AG08396 (cell line): ENCODE measurements at places on chromosomes 6 and 20.

DNA sequence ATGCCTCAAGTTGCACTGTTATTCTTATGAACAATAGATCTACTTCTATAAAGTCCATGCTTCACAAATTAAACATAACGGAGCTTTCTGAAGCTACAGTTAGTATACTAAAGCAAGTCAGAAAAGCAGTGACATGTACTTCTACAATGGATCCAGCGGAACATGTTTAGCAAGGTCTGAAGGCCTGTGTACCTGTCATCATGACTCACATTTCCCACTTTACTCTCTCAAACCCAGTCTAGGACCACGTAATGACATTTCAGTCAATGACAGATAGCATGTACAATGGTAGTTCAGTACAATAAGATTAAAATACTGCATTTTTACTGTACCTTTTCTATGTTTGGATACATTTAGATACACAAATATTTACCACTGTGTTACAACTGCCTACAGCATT lies 132.1 kb downstream of the MMS22L start:
- no peak for DNase-seq

DNA sequence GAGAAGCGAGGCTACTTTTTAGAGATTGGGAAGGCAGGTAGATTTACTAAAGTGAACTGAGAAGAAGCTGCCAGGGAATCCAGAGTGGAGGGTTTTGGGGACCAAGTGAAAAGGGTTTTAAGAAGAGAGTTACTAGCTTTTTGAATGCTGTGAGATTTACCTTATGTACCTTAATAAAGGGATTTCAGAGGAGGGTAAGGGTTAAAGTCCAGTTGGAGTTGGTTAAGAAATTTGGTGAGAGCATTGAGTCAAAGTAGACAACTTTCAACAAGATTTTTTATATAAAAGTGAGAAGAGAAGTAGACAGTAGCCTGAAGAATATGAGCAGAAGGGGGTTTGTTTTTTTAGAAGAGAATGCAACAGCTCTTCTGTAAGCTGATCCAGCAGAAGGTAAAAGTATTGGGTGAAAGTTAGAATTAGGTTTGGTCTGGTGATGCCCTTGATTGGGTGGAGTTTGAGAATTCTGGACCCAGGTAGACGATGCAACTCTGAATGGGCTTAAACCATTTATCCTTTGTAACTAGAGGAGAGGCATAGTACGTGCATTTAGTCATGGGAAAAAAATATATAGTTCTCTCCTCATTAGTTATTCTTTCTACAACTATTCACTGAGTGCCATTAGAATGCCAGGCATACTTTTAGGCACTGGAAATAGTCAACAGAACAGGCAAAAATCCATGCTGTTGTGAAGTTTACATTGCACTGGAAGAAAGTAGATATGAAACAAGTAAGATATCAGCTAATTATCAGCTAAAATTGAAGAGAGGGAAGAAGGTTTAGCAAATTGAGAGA lies 44.8 kb downstream of the ATRN start:
- no peak for DNase-seq

GRCh38 chr6:4640139-4640538 lies 136.1 kb upstream of the CDYL start:
- peak; percentile 27 for DNase-seq

GRCh38 chr20:57930351-57930750 lies 220.5 kb upstream of the PMEPA1 start:
- DNase-seq: no peak

GRCh38 chr6:37008484-37009465 lies 3.3 kb downstream of the FGD2 start:
- DNase-seq: no peak

DNA sequence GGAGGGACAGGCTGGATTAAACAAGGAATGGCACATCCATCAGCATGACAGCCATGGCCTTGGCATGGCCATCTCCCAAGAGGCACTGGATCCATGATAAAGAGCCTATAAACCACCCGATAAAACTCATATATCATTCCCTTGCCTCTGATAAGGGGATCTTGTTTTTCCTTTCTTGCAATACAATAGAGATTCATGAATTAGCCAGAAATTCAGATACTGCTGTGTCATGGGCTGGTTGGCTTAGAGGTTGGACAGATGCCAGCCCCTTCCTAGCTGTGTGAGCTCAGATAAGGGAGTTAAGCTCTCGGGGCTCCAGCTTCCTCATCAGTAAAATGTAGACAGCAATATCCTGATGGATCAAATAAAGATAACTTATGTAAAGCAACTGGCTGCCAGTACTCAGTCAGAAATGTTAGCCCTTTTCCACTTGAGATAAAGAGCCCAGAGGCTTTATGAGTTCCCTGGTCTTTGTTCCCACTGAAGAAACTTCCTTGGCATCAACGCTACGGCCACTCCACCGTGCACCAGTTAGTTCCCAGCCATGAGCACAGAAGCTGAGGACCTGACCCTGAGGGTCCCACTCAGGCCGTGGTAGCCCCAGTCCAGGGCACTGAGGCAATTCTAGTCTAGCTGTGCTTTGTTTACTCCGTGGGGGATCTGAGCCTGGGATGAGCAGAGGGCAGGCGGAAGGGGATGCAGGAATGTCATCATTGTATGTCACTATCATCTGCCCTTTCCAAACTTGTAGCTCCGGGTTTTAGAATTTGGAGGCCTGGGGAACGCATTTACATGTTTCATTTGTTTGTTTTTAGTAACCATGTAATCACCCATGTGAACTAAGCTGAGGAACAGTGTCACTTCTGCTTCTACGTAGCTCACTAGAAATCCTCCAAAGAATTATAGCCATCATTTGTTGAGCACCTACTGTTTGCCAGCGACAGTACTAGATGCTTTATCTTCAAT lies 67.2 kb upstream of the TBC1D7 start:
- DNase-seq: peak; percentile 47

- no peak for DNase-seq
Measured at GRCh38 chr6:134201716-134202115, 116.2 kb downstream of the SGK1 start.

DNA sequence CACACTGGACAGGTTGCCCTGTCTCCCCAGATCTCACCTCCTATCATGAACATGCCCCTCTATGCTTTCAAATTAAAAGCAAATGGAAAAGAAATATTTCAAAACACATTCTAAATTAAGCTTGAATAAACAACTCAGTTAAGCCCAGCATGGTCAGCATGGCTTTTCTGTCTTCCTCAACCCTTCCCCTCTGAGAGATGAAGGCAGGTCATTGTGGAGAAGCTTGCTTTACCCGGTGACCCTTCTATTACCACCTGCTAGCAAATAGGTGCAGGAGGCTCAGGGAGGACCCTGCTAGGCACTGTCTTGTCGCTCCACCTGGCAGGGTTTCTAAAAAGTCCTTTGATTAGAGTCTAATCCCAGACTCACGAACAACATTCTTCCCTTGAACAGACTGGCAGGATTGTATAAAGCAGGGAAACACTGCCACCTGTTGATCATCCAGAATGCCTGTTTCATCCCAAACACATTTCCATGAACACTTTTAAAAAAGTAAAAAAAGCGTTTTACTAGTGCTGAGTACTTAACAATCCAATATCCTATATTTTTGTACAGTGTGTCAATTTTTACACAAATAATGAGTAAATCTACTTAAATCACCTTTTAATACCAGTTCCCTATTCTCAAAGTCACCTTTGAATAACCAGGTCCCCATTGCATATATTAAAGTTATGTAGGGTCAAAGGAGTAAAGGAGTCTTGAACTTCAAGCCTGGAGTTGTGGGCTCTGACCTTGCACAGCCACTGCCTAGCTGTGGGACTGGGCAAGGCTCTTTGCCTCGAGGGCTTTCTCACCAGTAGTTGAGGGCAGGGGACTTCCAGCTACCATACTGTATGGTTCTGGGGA lies 75.5 kb downstream of the GPR6 start:
- DNase-seq: peak; percentile 65

- DNase-seq: peak; percentile 59
Measured at GRCh38 chr20:23147964-23148730, 62.0 kb upstream of the CD93 start.

DNA sequence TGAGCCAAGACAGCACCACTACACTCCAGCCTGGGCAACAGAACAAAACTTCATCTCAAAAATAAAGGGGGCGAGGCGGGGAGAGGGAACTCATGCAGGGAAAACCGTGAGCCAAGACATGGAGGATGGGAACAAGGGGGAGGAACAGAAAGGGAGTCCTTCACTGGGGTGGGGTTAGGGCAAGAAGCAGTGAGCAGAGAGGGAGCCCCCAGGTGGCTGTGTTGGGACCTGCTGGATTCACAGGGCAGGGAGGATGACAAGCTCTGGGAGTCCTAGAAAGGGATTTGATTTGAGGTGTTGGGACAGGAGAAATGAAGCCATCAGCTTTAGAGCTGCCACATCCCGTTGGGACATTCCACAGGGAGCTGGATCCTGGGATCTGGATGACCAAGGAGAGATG lies 90.6 kb upstream of the TOP1 start:
- DNase-seq: no peak

- DNase-seq: no peak
Measured at GRCh38 chr6:17656644-17657043, 50.1 kb downstream of the NUP153 start.

- DNase-seq: no peak
Measured at GRCh38 chr6:155158030-155158843, 105.6 kb upstream of the CLDN20 start.

DNA sequence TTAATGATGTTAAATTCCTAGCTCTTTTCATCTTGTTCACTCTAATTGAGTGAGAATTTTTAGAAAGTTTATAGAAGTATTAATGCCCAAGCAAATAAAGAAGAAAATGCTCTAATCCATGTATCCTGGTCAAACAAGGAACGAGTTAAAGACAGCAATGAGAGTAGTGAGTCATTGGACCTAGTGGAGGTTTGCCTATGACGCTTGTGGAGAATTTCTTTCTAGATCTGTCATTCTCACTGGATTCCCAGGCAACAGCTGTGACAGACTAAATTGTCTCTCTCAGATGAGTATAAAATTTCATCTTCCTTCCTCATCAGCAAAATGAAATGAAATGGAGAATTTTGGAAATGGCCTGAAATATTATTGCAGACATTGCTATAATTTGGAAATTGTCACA lies 127.9 kb downstream of the COL19A1 start:
- peak; percentile 6 for DNase-seq

- no peak for DNase-seq
Measured at GRCh38 chr6:42564506-42564825, 637 bp downstream of the UBR2 start.

DNA sequence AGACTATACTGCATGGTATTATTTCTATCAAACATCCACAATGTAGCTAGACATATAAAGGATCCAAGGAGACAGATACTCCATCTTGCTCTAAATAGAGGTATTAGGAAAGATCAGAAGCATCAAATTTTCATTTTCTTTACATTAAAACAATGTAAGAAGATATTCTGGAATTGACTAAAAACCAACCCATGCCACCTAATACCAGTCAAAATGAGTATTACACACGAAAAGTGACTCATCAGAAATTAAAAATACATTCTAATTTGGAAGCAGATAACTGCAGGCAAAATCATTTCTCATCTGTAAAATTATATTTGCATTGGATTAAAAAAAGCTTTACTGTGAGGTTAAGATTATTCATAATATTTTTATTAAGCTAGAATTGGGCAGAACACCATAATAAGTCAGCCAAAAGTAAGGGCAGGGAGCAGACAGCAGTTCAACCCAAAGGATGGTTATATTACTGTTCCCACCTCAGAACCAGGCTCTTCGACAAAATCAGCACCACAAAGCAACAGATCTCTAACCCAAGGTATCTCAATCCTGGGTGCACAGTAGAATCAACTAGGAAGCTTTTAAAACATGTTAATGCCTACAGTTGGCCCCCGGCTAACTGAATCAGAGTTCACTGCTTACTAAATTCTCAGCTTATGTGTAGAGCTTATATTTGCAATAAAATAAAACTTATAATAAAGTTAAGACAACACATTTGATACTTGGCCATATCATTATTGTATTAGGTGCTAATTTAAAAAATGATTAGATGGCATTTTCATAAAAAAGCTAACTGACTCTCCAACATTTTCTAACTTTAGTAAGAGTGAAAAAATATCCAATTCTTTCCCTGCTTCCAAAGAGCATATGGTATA lies 35.2 kb downstream of the SAMD3 start:
- no peak for DNase-seq

GRCh38 chr20:61436667-61437279 lies 184.7 kb downstream of the CDH4 start:
- DNase-seq: no peak

DNA sequence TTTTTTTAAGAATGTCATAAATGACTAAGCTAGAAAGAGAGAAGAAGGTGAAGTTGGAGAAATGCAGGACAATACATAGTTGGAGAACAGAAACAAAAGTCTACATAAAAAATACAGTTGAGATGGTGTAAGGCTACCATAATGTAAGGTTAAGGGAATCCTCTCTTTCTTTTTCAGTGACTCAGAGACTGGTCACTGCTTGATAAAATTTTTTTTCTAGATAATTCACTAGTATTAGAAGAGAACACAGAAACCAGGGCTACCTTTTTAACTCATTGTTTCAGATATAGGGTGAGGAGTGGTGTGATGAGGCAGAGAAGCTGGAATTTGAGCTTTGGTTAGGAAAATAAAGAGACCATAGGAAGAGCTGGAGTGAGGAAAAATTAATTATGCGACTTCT lies 18.2 kb upstream of the EDN1 start:
- DNase-seq: no peak

- DNase-seq: no peak
Measured at GRCh38 chr20:51399006-51399890, 143.3 kb downstream of the NFATC2 start.

- no peak for DNase-seq
Measured at GRCh38 chr6:11714116-11714797, 64.3 kb downstream of the ADTRP start.

GRCh38 chr20:10051185-10051584 lies 16.4 kb downstream of the ANKEF1 start:
- DNase-seq: no peak

- no peak for DNase-seq
Measured at GRCh38 chr6:104558746-104559145, 301.0 kb downstream of the HACE1 start.

GRCh38 chr6:49384904-49385303 lies 78.1 kb downstream of the MMUT start:
- DNase-seq: no peak

DNA sequence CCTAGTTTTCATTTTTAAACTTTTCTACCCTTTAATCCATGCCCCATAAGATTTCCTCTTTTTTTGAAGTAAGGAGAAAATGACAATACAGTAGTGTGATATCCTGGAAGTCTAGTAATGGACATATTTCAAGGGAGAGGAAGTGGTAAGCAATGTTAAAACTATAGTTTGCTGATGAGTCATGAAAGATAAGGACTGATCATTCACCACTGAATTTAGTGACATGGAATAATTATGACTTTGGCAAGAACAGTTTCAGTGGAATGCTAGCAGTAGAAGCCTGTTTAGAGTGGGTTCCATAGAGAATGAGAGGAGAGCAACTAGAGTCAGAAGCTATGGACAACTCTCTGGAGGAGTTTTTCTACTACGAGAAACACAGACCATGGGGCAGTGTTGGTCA lies 24.9 kb upstream of the SLC2A12 start:
- no peak for DNase-seq

DNA sequence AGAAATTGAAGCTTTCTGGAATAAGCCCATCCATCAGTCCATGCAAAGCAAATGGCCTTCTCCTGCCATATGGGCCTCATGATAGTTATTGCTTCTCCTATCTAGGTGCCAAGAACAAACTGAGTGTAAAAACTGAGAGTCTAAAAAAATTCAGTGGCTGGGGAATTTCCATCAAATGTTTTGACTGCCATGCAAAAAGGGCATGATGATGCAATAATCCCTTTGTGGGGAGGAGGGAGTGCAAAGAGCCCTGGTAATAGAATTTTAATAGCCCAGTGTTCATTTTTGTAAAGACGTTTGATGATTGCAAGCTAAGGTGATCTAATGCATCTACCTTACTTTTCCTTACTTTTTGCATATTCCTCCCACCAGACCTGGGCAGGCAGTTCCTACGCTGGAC lies 683.7 kb downstream of the EPM2A start:
- no peak for DNase-seq

GRCh38 chr20:854601-855000 lies 21.1 kb downstream of the FAM110A start:
- DNase-seq: no peak
